Cardiac atrium fibroblast (primary cell): ENCODE measurements at places on chromosomes 6 and 20. TPM values are rescaled to one million over a fixed set of nuclear protein-coding genes. Genes with fewer than 3 reads are reported as not detected.

DOP1A gene
- total RNA-seq = 11.2 and 21.5 TPM in 2 replicates

KCNS1 gene
- total RNA-seq = 2.3 and 2.4 TPM in 2 replicates

GPRC6A gene
- not detected in 2 replicates for total RNA-seq

HRH3 gene
- not detected in 2 replicates for total RNA-seq

ERGIC3 gene
- 396 and 424 TPM in 2 replicates for total RNA-seq

LRRC73 gene
- 0.18 and 1.5 TPM in 2 replicates for total RNA-seq

SLC22A23 gene
- total RNA-seq = 13.9 and 17.2 TPM in 2 replicates

PBOV1 gene
- total RNA-seq = not detected in 2 replicates

C20orf141 gene
- 1.5 TPM in 1 of 2 replicates, not detected in the other for total RNA-seq

NKX2-2 gene
- total RNA-seq = not detected in 2 replicates
